ENCODE measurements at places on chromosomes 11 and 22.

GRCh38 chr11:60125956-60126585, 37.6 kb downstream of the MS4A2 start:
- DNase-seq = no peak

GRCh38 chr11:113405724-113406478, 18.3 kb downstream of the ANKK1 start:
- DNase-seq = no peak

DNA sequence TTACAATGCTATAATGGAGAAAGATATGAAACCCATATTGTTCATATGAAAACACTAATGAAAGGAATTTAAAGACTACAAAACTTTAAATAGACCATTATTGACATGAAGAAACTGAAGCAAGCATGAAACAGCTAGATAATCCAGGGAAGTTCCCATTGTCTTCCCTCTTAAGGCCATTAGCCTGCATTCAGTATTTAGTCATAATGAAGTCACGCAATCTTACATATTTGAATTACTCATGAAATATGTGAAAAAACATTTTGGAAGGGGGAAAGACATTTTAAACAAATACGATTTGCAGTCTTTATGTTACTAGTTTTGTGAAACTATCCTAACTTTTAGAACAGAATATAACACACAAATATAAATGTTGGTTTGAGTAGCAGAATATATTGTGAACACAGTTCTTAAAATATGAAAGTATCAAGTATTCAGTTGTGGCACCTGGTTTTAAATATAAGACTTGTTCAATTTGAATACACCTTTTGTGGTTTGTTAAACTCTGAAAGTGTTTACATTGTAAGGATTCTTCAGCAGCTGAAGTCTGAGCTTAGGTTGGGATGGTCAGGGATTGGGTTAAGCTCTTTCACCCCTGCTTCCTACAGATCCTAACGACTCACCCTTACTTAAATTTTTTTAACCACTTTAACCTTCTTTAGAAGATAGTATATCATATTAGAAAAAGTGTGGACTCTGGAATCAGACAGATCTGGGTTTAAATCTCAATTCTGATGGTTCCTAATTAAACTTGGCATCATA, 500.3 kb upstream of the TENM4 start:
- peak; percentile 38 for DNase-seq

DNA sequence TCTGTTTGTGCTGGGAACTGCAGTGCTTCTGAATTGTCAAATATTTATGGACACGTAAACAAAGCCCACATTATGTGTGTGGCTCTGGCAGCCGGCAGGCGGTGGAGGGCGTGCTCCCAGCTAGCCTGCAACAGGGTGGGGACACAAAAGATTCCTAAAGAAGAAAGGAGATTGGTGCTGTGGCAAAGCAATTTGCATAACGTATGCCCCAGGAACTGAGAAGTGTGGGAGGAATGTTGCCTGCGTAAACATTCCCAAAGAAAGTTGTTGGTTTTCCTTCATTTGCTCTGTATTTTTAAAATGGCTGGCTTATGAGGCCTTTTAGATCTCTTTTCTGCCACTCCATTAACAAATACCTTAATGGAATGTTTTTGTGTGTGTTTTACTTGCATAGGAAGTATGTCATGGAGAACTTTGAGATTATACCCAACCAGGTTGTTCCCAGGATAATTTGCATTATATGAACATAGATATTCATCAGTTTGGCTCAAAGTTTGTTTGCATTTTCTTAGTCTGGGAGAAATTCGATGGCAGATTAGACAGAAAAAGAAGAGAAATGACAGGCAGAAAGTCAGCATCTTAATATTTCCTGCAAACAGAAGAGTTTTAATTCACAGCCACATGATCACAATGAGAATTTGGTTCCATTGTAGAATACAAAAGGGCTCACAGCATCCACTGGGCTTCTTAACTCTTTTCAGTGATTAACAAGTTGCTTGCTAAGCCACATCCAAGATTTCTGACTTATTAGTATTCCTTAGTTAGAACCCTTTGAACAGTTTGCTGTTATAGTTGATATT, 41.8 kb upstream of the DLAT start:
- no peak for DNase-seq

DNA sequence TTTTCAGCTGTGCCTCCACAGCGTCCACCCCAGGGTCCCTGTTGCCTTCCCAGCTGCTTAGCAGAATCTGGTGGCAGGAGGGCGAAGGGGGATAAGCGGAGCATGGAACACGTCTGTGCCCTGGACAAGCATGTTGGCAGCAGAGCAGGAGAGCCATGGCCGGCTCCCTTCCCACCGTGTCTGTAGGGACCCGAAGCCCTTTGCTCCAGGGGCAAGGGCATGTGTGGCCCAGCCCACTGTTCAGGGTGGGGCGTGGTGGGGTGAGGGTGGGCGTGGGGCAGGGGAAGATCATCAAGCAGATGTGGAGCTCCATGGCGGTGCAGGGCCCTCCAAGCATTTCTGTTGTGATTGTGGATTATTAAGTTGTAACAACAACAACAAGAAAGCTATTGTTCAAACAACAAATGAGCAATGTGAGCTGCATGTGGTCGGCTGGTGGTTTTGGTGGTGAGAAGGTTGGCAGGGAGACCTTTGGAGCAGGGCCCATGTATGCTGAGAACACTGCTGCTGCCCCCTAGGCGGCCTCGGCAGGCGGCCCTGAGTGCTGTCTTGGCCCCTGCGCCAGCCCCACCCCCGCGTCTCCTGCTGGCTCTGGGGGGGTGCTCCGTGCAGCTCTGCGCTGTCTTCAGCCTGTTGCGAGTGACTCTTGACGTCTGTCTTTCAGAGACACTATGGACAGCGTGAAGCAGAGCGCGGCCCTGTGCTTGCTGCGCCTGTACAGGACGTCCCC, 50.9 kb downstream of the AP2A2 start:
- peak; percentile 25 for DNase-seq

DNA sequence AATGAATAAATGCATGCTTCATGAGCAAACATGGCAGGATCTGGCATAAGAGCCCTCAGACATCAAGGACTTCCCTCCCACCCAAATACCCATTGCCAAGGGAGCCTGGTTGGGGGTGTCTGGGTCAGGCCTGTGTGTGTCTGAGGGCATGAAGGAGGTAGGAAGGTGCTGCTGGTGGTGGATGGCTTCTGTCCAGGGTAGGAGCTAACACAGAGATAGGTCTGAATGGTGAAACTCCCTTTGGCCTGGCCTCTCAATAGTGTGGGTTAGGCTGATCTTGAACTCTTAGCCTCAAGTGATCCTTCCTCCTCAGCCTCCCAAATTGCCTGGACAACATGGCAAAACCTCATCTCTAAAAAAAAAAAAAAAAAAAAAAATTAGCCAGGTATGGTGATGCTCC, 2.8 kb downstream of the AMPD3 start:
- DNase-seq = no peak

DNA sequence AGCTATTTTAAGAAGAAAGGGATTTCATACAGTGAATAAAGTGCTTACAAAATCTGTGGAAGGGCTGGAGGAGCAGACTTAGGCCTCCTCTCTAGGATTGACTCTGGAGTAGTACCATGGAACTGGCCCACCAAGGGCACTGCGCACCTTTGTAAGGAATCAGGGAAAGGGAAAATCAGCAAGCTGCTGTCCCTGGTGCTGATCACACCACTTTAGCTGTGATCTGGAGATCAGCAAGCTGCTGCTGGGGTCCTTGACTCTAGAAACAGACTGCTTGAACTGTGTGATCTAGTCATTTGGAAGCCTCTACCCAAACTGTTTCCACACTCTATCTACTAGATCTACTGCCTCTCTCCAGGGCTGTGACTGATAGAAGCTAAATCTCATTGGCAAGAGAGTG, 18.4 kb upstream of the TECTA start:
- DNase-seq = peak; percentile 10

DNA sequence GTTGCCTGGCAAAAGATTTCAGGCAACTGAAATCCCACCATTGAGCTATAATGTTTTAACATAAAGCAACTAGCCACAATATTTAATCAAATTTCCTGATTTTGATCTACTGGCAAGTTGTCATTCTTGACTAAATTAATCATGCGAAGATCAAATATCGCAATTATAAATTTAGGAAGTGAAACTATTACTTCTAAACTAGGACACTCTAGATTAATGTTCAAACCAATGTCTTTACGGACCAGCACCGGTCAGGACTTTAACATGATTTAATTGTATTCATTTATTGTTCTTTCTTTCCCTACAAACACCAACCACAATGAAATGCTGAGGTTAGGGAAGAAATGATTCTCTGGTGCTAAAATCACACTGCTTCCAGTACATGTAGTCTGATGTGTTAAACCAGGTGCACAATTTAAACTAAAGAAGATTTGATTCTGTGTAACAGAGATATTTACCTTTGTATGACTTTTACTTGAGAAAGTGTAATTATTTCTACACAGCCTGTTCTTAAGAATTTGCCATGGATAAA, 14.9 kb downstream of the GAS2 start:
- no peak for DNase-seq

DNA sequence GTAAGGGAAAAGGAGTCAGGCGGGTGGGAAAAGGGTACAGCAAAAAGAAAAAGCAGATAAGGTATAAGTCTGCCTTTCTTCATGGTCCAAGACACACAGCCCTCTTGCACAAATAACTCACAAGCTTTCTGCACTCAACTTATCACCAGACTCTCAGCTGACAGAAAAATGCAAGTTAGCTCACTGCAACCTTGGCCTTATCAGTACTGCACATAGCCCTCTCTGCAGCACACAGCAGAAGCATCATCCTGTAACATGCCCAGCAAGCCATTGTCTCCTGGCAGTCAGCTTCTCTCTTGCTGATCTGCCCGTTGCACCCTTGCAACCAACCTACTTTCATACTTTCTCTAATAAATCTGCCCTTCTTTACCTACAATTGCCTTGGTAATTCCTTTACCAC, 5.8 kb downstream of the ZBTB44 start:
- DNase-seq = no peak

DNA sequence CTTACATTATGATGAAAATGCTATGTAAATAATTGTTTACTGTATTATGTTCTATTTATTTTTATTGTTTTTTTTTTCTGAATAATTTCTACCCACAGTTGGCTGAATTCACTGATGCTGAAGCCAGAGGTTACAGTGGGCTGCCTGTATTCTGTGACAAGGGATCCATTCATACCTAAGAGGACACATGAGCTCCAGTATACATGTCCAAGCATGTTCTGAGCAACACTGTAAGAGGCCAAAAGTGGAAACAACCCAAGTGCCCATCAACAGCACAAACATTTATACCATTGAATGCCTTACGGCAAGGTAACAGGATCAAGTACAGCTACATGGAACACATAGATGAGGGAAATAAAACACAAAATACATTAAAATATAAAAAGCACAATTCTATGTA, 1.4 kb upstream of the SRSF8 start:
- DNase-seq = no peak

DNA sequence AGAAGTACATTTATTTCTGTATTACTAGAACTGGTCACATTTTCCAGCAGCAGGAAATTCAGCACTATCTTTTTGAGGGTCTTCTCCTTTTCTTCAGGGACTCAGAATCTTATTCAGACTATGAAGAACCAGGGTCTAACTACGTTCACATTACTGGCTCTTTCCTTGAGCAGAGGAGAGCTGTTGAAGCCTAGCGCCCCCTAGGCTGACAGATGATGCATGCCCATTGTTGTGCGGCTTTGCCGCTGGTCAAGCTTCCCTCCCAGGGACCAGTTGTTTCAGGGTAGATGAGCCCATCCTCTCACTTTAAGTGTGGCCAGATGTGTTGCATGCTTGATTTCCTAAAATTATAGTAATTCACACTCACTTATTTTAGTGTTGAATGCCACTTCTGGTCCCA, 168.2 kb upstream of the PDGFD start:
- no peak for DNase-seq

DNA sequence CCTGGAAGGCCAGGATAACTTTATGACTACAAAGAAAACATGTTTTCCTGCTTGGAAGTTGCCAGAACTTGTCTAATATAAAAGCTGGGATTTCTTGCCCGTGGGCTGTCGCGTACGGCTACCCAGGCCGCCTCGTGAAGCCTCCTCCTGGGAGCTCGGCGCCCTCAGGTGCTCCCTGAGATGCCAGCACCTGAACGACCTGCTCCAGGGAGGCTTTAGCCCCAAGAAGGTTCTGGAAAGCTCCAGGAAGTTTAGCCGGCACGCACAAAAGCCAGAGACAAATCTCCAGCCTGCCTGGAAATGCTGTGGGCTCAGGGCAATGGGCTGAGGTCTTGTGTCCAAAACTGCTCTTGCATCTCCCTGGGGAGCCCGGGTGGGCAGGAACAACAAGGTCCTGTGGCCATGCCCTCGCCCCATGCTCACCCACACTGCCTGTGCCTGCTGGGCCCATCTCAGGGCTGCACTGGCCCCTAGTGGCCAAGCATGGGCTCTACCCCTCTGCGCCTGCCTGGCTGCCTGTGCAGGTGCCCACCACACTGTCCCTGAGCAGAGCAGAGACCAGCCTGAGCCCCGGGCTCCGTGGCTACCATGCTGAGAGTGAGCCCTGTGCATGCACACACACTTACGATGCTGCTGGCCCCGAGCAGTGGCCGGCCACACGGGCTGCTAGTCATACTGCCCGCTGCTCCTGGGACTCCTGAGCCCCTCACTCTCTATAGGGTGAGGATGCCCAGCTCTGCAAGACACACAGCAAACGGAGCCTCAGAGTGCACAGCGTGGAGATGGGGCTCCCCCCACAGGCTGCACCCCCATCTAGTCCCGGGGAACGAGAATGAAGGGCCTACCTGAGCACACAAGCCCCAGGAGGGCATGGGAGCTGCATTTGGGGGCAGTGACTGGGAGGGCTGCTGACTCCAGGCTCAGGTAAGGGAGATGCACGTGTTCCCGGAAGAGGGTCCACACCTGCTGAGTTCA, 4.9 kb upstream of the CELSR1 start:
- DNase-seq = peak; percentile 75

GRCh38 chr22:23591201-23591791, 11.2 kb upstream of the IGLL1 start:
- peak; percentile 69 for DNase-seq

DNA sequence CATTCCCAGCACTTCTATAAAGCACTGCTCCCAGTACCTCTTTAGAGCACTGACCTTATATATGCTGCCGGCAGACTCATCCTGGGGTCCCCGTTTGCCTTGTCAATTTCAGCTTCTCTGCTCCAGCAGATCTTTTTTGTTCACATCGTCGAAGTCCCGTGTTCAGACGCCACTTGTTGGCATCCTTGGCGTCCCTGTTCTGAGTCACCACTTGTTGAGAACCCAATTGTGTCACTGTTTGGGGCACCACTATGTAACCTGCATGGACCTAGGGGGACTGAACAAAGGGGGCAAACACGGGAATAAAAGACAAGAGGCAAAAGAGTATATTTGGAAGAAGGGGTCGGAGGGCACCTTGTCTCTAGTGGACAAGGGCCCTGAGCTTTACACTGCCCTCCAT, 25.5 kb downstream of the OR10A6 start:
- DNase-seq = no peak

GRCh38 chr11:42526426-42526825, 785.4 kb upstream of the API5 start:
- DNase-seq = no peak

DNA sequence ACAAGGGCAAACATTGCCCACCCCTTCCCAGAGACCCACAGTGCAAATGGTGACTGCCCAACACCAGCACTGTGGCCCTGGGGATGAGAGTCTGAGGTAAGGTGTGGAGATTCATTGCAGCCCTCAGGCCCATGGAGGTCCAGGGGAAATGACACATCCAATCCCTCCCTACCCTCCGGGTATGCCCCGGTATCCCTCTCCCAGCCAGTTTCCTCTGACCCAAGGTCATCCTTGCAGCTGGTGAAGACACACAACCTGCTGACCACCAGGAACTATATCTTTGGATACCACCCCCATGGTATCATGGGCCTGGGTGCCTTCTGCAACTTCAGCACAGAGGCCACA, 18.9 kb upstream of the UVRAG start:
- no peak for DNase-seq

- DNase-seq = peak; percentile 74
These were observed 27.8 kb downstream of the CREB3L1 start for GRCh38 chr11:46305295-46305694.

- DNase-seq = no peak
These were observed 5.9 kb downstream of the TMEM134 start for GRCh38 chr11:67463186-67463585.

All from cardiac fibroblast (primary cell).